ENCODE measurements at places on chromosomes 1 and 21.

DNA sequence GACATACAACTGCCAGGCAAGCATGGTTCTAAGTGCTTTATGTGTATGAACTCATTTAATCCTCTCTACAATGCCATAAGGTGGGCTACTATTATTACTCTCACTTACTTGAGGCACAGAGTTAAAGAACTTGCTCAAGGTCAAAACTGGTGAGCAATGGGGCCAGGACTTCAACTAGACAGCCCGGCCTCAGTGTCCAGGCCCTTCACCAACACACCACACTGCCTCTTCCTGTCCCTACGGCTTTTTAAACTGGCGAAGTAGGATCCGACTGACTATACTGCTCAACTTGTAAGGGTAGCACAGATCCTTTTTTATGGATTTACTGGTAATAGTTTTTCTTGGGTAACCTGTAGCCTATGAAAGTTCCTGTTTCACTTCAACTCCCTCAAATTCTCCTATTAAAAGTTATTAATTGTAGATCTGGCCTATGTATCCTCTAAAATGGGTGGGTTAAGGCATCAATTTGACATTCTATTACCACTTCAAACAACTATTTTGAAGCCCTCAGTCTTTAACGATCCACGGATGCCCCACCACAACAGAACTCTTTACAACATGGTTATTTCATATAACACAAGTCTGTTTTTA lies 4.3 kb downstream of the ERRFI1 start:
- DNase-seq = no peak

DNA sequence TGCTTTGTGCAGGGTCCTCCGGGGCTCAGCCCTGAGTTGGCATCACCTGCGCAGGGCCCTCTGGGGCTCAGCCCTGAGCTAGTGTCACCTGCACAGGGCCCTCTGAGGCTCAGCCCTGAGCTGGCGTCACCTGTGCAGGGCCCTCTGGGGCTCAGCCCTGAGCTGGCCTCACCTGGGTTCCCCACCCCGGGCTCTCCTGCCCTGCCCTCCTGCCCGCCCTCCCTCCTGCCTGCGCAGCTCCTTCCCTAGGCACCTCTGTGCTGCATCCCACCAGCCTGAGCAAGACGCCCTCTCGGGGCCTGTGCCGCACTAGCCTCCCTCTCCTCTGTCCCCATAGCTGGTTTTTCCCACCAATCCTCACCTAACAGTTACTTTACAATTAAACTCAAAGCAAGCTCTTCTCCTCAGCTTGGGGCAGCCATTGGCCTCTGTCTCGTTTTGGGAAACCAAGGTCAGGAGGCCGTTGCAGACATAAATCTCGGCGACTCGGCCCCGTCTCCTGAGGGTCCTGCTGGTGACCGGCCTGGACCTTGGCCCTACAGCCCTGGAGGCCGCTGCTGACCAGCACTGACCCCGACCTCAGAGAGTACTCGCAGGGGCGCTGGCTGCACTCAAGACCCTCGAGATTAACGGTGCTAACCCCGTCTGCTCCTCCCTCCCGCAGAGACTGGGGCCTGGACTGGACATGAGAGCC lies 22.7 kb downstream of the COL6A1 start:
- DNase-seq = no peak

- no peak for DNase-seq
Observed at GRCh38 chr1:96362623-96363022, 359.0 kb upstream of the PTBP2 start.

GRCh38 chr1:163072658-163073057 lies 3.5 kb downstream of the RGS4 start:
- no peak for DNase-seq

GRCh38 chr21:43929217-43929971 lies 64.4 kb downstream of the AGPAT3 start:
- DNase-seq = no peak

- no peak for DNase-seq
Observed at GRCh38 chr21:23463365-23463764, 2143.9 kb downstream of the MRPL39 start.

GRCh38 chr1:26287033-26287711 lies 7.3 kb downstream of the SH3BGRL3 start:
- DNase-seq = peak; percentile 94

- DNase-seq = no peak
Observed at GRCh38 chr1:111214884-111215283, 12.6 kb upstream of the CHI3L2 start.

GRCh38 chr1:78839704-78840277 lies 166.7 kb downstream of the ADGRL4 start:
- DNase-seq = no peak

GRCh38 chr1:48082271-48082962 lies 85.2 kb upstream of the TRABD2B start:
- DNase-seq = no peak

GRCh38 chr21:27206368-27206982 lies 239.6 kb upstream of the ADAMTS5 start:
- no peak for DNase-seq

GRCh38 chr1:19582318-19582717 lies 61.8 kb upstream of the NBL1 start:
- DNase-seq = peak; percentile 8

GRCh38 chr1:20640183-20640597 lies 6.9 kb downstream of the PINK1 start:
- DNase-seq = peak; percentile 10

DNA sequence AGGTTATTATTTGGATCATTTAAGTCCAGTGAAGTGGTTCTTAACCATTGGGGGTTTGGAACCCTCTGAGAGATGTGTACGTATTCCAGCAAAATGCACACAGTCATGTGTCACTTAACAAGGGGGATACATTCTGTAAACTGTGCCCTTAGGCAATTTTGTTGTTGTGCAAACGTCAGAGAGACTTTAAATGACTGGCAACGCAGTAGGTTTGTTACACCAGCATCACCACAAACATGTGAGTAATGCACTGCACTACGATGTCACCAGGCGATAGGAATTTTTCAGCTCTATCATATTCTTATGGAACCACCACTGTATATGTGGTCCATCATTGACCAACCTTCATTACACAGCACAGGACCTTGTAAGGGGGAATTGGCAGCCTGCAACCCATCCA lies 11.9 kb downstream of the AHCYL1 start:
- no peak for DNase-seq

- DNase-seq = no peak
Observed at GRCh38 chr1:148386617-148387016, 96.5 kb downstream of the PPIAL4G start.

DNA sequence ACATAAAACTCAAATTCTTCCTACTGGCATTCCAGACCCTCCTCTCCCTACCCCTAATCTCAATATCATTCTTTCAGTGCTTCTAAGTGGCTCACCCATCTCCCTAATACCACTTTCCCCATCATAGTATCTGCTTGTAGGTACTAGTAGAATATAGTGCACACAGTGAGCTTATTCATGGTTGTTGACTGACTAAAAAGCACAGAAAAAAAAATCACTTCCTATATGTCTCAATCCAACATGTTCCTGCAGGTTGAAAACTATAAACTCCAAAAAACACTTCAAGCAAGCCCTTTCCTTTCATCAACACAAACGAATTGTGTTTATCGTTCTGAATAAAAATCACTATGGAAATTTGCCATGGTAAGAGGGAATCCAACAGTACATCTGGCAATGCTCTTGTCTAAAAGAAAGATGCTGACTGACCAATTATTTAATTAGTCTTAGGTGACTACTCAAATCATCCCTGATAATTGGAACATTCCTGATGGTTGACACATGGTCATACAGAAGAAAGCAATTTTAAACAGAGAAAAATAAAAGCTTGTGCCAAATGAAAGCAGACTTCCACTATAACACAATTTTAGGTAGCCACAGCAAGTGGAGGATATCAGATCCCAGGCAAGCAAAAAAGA lies 87.1 kb downstream of the NDUFS5 start:
- DNase-seq = no peak

DNA sequence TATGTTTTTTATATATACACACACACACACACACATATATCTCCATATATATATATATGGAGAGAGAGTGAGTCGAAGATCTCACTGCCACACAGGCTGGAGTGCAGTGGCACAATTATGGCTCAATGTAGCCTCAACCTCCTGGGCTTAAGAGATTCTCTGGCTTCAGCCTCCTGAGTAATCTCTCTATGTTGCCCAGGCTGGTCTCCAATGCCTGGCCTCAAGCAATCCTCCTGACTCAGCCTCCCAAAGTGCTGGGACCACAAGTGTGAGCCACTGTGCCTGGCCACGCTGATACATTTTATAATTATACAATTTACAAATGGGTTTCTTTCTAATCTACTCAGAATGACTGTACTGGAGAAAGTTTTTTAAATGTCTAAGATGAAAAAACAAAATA lies 664.2 kb downstream of the PTPRC start:
- no peak for DNase-seq

- no peak for DNase-seq
Observed at GRCh38 chr1:156284757-156285156, 632 bp downstream of the TMEM79 start.

DNA sequence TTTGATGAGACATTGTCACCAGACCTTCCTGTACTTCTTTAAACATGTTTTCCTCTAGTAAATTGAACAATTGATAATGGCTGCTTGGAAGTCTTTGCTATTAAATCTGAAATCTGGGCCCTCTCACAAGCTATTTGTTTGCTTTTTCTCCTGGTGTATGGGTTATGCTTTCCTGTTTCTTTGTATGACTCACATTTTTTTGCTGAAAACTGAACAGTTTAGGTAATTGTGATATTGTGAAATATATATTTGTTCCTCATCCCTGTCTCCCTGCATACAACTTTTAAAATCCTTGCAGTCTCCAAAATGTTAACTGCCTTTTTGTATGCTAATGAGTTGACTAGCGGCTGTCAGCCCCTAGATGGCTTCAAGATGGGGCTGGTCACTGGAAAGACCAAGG lies 61.6 kb downstream of the MAP3K21 start:
- no peak for DNase-seq

DNA sequence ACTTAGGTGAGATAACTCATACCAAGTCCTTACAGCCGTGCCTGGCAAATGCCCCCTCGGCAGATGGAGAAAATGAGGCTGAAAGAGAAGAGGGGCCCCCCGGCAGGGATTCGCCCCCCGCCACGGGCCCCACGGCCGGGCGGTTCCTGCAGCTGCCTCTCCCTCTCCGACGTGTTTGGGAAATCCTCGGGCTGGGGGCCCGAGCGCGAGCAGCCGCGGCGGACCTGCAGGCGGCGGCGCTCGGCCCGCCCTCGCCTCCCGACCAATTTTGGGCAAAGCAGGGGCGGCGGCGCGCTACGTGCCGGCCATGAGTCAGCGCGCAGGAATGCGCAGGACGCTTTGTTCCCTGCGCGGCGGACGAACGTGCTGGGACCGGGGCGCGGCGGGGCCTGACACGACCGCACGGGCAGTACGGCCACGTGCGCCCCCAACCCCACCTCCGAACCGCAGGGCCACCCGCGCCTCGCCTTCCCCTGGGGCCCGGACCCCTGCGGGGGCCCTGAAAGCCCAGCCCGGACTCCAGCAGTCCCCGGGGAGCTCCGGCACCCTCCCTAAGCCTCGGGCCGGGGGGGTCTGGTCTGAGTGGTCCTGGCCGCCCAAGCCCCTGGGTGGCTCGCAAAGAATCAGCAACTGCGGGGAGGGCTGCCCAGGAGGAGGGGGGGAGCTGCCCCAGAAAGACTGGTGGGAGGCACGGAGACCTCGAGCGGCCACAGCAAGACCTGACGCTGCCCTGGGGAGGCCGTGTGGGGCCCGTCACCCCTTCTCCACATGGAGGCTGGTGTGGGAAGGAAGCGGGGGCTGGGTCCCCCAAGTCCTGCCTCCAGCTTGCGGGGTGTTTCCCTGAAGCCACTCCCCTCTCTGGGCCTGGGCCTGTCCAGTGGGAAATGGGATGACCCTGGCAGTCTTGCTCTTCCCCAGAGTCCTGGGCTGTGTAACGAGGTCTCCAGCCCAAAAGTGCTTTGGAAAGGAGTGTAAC lies 11.9 kb upstream of the EDN2 start:
- no peak for DNase-seq

GRCh38 chr1:89949991-89950624 lies 44.8 kb upstream of the ZNF326 start:
- no peak for DNase-seq

GRCh38 chr1:78855258-78855657 lies 151.3 kb downstream of the ADGRL4 start:
- DNase-seq = no peak

DNA sequence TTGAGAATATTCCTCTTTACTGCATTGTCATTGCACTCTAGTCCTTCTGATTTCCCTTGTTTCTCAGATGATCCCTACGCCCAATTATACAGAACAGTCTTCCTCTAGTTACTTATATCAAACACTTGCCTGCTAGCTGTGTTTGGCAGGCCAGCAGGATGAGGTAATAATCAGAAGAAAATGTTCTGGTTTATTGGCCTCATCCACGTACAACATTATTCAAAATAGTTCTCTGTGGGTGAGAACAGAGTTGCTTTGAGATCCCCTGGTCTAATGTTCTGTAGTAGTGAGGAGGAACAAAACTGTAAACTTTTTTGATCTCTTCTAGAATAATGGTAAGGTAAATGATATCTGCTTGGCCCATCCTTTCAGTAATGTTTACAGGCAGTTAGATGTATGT lies 22.3 kb upstream of the C1orf105 start:
- no peak for DNase-seq

GRCh38 chr21:36725793-36726386 lies 27.0 kb downstream of the SIM2 start:
- no peak for DNase-seq
